CD8-positive, alpha-beta T cell (primary cell): ENCODE measurements at places on chromosomes 16 and 17.

GRCh38 chr17:2592971-2593820 is at the start of gene PAFAH1B1:
Gene PAFAH1B1 (plus strand): TSS chr17:2593654. CDS start chr17:2638289, 44,635 bp downstream.
- peak; percentile 94 for DNase-seq

- DNase-seq: no peak
These were observed 189.7 kb downstream of the SNX29 start for GRCh38 chr16:12166271-12166670.

GRCh38 chr16:53852678-53853077 is 148.7 kb downstream of the FTO start:
- DNase-seq: no peak

DNA sequence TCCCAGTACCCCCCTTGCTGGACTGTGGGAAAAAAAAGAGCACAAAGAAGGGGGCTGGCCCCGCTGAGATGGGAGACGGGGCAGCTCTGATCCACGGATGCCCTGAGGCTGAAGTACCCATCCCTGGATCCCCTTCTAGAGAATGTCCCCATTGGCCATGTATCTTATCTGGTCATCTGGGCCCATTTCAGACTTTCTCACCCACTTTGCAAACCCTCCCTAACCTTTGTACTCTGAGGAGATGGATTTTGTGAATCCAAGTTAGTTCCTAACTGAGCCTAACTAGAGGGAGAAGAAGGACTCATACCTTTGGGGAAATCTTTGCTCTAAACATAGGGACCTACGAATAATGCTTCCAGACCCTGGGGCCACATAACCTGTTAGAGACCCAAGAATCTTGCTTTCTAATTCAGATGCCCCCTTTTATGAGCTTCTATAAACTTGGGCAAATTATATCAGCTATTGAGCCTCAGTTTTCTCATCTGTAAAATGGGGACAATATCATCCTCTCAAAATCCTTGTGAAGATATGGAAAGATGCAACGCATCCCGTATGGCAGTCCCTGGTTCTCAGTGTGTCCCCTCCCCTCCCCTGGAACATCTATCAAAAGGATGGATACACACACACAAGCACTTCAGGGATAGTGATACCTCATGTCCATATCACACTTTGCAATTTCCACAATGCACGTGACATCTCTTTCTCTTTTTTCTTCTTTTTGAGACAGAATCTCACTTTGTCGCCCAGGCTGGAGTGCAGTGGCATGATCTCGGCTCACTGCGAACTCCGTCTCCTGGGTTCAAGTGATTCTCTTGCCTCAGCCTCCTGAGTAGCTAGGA is 16.8 kb upstream of the FZD2 start:
- no peak for DNase-seq

GRCh38 chr17:50221864-50222545 is 20.6 kb upstream of the COL1A1 start:
- no peak for DNase-seq

DNA sequence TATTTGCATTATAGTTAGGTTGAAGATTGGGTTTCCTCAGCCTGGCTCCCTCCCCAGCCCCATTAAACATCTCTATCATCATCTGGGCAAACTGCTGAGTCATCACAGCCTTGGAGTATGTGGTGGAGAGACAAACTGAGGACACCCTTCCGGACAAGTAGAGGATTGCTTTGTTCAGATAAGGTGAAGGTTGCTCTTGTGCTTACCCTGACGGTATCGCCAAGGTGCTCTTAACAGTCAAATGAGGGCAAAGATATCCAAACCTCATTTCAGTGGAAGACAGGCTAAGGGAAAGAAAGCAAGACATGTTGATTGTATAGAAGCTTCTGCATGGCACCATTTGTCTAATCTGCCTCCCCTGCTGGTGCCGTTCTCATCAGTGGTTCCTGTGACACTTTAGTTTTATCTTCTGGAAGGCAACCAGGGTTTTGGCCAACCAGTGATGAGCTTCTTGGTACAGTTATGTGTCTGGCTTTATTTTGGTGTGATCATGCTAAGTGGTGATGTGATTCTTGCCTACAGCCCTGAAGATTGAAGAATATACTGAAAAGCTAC is 56.9 kb upstream of the LGALS9 start:
- no peak for DNase-seq

DNA sequence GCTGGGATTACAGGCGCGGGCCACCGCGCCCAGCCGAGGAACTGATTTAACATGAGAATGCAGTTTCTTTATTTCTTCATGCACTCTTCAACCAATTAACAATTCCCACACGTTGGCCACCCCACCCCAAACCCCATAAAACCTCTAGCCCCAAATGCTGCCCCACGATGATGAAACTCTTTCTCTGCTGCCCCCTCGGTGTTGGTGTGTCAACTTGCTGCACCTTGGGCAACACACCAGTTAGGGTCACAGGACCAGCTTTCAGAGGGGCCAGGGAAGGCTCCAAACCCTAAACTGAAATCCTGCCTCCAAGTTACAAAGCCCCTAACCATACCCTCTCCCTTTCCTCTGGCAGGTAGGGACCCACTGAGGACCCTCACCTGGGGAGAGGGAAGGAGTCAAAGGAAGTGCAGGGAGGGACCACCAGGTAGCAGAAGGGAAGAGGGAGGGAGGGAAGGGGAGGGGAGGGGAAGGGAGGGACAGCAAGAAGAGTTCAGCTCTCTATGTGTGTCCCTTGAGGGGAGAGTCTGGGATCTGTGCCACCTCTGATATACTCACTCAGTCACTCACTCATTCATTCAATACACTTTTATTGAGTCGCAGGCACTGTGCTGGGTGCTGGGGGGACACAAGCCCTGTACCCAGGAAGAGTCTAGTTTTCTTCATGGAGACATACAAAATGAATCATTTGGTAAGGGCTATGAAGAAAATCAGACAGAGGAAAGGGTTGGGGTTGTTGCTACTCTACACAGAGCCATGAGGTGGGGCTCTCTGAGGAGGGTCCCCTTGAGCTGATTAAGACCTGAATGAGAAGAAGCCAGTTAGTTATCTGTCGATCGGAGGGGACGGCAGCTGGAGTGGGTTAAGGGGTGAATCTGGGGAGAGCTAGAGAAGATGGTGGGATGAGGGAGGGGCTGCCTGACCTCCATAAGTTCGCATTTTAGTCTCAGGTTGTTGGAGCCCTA is 3.9 kb downstream of the PLXDC1 start:
- no peak for DNase-seq

- no peak for DNase-seq
These were observed 12.2 kb upstream of the TERF2 start for GRCh38 chr16:69397821-69398521.
